ENCODE measurements at places on chromosomes 7 and 10.

DNA sequence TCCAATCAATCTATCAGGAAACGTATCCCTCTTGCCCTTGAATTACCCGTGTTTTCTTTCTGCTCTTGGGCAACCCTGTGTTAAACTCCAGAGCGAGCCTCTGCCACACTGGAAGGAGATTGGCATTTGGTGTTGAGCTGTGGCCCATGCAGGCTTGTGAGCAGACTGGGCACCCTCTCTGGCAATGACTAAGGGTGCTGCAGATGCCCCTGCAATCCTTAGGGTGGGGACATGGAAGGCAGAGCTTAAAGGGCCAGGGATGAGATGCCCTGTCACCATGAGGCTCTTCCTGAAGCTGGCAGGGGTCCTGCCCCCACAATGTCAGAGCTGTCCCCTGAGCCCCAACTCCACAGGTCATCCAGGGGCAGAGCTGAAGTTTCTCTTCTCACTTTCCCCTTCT lies 19.5 kb upstream of the FAM180A start:
- DNase-seq, result no peak

GRCh38 chr7:128703609-128704241 lies 31.6 kb downstream of the GARIN1A start:
- DNase-seq, result no peak

DNA sequence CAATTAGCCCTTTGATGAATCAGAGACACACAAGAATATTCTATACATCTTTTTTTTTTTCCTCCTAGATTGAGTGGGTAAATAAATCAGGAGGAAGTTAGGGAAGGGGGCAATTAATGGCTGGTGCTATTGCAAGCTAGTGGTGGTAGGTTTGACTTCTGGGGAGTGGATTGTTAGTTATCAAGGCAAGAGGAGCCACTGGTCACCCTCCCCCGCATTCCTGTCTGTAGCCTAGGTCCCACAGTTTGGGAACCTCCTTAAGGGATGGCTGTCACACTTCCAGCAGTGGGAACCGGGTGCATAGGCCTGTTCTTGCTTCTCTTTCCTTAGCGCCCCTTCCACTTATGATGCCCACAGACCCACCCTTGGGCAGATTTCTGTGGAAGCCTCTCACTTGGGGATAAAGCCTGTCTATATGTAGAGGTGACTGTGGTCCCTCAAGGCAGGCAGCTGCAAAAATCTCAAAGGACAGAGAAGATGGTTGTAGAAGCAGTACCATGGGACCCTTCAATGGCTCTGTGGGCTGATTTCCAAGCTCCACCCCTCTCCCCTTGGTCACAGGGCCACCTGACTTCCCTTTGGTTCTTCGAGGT lies 2.3 kb upstream of the ADCK2 start:
- DNase-seq, result no peak

- no peak for DNase-seq
Measured at GRCh38 chr7:75758491-75758890, 13.5 kb downstream of the CCL26 start.

- DNase-seq, result no peak
Measured at GRCh38 chr10:49617121-49618020, 3.5 kb downstream of the CHAT start.

DNA sequence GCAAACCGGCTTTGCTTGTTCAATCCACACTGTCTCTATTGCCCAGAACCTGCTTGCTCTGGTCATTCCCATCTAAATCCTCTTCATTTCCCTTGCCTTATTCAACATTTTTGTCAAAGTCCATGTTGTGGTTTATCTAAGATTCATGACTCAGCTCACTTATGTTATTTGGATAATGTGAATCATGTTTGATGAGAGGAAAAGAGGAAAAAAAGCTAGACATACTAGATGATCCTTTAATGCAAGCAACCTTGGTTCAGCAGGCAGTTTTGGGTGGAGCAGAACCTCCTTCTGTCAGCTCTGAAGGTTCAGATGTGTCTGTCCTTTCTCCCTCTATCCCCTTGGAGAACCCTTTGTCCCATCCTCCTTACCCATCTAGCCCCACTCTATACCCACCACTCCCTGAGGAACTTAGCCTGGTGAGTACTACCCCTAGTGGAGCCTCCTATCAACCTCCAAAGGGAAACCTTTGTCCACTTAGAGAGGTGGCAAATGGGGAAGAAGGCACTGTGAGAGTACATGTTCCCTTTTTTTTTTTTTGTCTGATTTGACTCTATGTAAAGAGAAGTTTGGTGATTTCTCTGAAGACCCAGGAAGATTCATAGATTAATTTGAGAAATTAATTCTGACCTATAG lies 2.1 kb upstream of the SAMD9L start:
- no peak for DNase-seq

- DNase-seq, result no peak
Measured at GRCh38 chr7:110336423-110336822, 754.5 kb upstream of the LRRN3 start.

DNA sequence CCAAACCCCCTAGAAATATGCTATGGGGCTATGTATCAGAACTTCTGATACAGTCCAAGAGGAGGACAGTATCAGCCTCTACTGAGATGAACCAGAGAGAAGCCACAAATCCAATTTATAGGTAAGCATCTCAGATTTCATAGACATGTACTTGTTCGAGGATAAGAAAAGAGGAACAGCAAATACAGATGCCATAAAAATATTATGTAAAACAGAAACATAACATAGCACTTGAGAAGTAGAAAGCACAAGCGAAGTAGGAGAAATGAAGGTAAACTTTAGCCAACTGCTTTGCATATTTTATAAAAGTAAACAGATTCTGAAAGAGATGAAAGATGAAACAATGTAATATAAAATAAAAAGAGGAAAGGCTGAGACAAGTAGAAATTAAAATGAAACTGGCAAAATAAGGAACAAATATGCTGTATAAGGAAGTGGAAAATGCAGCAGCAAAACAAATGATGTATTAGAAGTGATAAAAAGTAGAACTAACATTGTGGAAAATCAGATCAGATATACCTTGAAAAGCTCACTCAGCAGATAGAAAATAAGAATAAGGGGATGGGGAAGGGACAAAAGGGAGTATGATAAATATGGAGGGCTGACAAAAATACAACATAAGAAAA lies 135.1 kb downstream of the SKAP2 start:
- DNase-seq, result no peak

- no peak for DNase-seq
Measured at GRCh38 chr10:7272008-7272407, 138.8 kb downstream of the SFMBT2 start.

- no peak for DNase-seq
Measured at GRCh38 chr10:49585387-49585786, 24.7 kb upstream of the SLC18A3 start.

DNA sequence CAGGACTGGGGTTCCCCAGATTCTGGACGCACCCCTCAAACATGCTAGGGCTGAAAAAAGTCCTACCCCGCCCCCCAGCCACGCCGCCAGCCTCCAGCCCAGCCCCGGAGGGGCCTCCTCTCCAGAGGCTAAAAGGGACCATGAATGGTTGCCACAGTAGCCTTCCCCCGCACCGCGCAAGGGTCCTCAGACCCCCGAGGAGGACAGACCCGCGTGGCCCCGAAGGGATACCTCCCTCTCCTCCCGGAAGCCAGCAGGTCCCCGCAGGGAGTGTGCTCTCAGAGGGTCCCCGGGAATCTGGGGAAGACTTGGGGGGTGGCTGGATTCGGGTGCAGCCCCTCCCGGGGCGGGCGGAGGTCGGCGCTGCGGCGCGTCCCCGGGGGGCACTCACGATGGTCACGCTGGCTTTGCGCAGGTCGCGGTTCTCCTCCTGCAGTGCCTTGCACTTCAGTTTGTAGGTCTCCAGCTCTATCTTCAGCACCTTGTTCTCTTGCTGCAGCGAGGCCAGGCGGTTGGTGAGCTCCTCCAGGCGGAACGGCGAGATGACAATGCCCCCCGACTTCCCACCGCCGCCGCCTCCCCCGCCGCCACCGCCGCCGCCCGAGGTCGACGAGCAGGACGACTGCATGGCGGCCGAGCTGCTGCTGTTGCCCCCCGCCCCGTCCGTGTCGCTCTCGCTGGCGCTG lies 482 bp downstream of the CCDC6 start:
- no peak for DNase-seq

- DNase-seq, result no peak
Measured at GRCh38 chr10:102113956-102114857, 6.0 kb downstream of the LDB1 start.

DNA sequence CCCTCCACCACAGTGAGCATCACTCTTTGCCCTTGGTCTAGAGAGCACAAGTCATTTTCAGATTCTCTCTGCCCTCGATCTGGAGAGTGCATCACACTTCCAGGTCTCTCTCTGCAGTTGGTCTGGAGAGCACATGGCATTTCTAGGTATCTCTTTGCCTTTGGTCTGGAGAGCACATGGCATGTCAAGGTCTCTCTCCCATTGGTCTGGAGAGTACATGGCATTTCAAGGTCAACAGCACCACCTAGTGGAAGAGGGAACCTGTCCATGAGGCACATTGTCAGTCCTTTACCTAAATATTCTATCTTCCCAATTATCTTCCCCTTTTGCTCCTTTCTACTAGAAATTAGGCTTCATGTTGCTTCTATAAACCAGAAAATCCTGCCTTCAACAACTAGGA lies 1139.4 kb downstream of the XPNPEP1 start:
- DNase-seq, result no peak

GRCh38 chr10:113893570-113893969 lies 39.1 kb downstream of the NHLRC2 start:
- DNase-seq, result no peak

DNA sequence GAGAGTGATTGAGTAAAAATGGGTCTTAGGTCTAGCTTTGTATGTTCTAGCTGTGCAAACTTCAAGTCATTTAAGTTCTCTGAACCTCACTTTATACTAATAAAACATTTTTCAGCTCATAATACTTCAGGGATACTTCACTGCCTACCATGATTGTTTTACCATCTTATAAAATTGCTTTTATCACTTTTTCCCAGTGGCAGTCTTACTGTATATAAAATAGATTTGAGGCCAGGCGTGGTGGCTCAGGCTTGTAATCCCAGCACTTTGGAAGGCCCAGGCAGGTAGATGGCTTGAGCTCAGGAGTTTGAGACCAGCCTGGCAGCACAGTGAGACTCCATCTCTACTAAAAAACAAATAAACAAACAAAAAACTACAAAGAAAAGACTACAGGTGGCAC lies 17.4 kb downstream of the FGL2 start:
- DNase-seq, result no peak

- no peak for DNase-seq
Measured at GRCh38 chr7:35699796-35700305, 4.9 kb upstream of the HERPUD2 start.

GRCh38 chr7:112136271-112137008 lies 69.8 kb downstream of the DOCK4 start:
- DNase-seq, result no peak

DNA sequence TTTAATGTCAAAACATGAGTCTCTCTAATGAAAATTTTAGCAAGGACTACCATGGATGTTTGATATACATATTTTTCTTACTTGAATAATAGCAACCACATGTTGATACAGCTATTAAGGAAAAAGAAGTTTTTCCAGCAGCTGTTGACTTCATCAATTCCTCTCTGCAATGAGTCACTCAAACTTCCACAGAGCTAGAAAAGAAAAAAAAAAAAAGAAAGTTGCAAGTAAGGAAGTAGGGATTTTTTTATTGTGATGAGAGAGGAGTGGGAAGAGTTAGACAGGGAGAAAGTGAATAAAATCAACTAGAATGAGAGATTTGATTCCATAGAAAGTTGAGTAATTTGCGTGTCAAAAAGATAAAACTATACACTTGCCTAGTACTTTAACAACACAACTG lies 46.2 kb downstream of the CAV1 start:
- DNase-seq, result no peak

DNA sequence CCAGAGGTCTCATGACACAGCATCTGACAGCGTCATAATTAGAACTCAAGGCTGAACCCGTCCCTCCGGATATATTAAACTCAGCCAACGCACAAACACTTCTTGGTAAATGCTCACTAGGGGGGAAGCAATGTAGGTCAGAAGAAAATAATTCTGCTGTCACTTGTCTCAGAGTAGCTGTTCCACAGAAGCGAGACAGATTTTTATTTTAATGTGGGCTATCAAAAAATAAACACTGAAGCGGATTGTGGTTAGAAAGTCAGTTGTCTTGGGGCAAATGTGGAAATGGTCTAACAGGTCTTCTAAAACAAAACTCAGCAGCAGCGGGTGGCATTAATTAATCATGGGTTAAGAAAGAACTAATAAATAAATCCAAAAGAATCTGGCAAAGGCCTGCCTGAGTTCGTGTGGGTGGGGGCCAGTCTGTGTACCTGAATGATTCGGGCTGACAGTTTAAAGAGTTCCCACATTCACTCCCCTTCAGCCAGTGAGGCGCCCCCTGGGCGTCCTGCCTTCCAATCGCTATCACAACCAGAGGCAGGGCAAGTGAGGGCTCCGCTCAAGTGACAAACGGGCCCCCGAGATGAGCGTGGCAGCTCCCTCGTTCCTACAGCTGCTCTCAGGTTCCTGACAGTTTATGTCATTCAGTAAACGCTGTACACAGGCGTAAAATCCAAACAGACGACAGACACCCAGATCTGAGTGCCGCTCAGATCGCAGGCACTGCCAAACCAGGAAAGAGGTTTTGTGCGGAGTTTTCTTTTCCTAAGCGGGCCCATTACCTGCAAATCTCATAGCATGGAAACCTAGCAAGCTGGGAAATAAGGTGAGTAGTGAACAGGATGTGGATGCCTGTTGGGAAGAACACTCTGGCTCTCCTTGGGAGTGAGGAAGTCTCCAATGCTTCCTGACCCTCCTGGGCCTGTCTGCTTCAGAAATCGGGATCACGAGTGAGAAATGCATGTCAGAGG lies 52.9 kb downstream of the NRAP start:
- no peak for DNase-seq

DNA sequence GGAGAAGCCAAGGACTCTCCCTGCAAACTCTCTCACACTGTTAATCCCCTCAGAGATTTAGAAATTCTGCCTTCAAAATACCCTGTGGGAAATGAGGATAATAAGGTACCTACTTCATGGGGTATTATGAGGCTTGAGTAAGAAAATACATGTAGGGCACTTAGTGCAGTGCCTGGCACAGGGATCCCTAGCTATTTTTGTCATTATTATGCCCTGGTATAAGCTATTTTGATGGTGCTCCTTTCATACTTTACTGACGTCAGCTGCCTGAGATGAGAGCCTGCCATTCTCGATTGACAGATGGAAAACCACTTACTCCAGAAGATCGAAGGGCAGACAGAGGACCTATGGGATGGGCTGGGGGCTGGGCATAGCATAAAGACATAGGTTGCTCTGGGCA lies 30.1 kb downstream of the MKX start:
- no peak for DNase-seq

- DNase-seq, result no peak
Measured at GRCh38 chr7:20503278-20503950, 112.1 kb upstream of the ABCB5 start.

- no peak for DNase-seq
Measured at GRCh38 chr10:76879116-76879913, 758.3 kb downstream of the KCNMA1 start.

- DNase-seq, result no peak
Measured at GRCh38 chr7:155331396-155331795, 33.7 kb downstream of the INSIG1 start.

- no peak for DNase-seq
Measured at GRCh38 chr10:79380946-79381721, 33.9 kb downstream of the PPIF start.

Measured in hippocampal formation (tissue), 2 donors.